Activated T-cell treated with anti-CD3 and anti-CD28 coated beads, Interleukin-2, amount 50 U/mL, for 48 hours (primary cell): ENCODE measurements at places on chromosomes 2 and 18.

GRCh38 chr2:15275346-15275745, 285.8 kb downstream of the NBAS start:
- DNase-seq, result no peak

DNA sequence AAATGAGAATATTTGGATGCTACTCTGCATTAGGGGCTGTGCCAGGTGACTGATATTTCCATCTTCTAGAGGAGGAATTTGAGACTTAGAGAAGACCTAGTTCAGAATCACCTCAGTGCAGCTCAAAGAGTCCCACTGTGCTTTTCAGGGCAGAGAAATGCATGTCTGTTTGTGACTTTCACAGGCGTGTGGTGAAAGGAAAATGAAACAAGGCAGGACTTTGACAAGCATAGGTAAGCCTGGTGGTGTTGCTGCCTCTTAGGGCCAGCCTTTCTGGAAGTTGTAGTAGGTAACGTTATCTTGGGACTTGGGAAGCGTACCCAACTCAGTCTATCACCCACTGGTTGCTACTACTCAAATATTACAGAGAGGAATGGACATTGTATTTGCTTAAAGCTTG, 2.6 kb downstream of the GPR39 start:
- DNase-seq, result no peak

GRCh38 chr2:40148334-40148733, 303.6 kb downstream of the SLC8A1 start:
- no peak for DNase-seq

GRCh38 chr2:169511818-169512217, 2.3 kb downstream of the KLHL41 start:
- DNase-seq, result no peak

GRCh38 chr18:78021196-78021595, 771.5 kb downstream of the GALR1 start:
- DNase-seq, result no peak
